ENCODE measurements at places on chromosomes 11 and 22.

DNA sequence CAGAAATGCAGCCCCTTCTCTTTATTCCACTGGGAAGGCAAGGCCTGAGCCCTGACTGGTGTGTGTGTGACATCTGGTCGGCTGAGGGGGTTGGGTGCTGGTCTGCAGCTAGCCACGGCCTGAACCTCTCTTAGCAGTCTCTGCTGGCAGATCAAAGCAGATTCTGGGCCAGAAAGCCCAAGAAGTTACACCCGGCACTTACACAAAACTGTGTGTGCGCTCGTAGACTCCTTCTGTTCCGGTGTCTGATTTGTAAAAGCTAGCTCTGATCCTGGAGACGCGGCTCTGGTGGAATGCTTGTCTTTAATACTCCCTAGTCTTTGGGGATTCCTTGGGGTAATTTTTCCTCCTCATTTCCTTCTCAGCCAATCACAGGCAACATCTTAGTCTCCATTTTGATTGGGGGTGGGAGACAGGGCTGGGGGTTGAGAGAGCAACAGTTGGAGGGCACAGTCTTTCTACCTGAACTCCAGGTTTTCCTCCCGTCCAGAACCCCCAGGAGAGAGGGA lies 5.5 kb downstream of the PKNOX2 start:
- DNase-seq: no peak

DNA sequence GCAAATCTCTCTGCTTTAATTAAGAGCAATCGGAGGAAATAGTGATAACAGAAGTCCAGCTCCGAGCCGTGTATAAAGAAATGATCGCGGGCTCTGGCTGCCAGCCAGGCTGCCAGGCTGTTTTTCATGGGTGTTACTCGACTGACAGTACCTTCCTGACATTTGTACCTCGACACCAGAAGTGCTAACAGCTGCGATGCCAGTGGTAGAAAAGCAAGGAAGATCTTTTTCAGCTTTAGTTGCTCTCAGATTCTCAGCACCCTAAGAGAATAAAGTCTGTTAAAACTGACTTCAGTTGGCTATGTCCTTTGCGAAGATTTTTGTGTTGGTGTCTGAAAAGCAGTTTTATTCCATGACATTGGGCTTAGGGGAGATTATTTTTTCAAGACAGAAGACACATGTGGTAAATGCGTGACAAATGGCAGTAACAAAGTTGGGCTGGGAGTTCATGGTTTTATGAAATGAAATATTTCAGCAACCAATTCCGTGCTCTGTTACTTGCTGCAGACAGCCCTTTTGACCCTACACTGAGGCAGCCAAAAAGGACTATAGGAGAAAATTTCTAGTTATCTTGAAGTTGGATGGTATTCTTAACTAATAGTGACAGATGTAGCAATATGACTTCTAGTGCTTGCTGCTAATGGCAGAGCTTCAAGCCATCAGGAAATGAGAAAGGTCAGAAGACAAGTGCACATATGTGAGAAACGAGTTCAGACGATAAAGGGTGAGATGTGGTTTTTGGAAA lies 296.2 kb downstream of the CNTN5 start:
- DNase-seq: no peak

DNA sequence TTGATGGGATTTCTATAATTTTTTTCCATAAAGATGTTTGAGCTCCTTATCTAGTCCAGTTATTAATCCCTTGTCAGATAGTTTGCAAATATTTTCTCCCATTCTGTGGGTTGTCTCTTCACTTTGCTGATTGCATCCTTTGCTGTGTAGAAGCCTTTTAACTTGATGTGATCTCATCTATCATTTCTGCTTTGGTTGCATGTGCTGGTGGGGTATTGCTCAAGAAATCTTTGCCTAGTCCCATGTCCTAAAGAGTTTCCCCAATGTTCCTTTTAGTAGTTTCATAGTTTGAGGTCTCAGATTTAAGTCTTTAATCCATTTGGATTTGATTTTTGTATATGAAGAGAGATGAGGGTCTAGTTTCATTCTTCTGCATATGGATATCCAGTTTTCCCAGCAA lies 1.7 kb upstream of the IL2RB start:
- DNase-seq: no peak

GRCh38 chr11:119094816-119095065 lies 6.9 kb downstream of the DPAGT1 start:
- DNase-seq: no peak

DNA sequence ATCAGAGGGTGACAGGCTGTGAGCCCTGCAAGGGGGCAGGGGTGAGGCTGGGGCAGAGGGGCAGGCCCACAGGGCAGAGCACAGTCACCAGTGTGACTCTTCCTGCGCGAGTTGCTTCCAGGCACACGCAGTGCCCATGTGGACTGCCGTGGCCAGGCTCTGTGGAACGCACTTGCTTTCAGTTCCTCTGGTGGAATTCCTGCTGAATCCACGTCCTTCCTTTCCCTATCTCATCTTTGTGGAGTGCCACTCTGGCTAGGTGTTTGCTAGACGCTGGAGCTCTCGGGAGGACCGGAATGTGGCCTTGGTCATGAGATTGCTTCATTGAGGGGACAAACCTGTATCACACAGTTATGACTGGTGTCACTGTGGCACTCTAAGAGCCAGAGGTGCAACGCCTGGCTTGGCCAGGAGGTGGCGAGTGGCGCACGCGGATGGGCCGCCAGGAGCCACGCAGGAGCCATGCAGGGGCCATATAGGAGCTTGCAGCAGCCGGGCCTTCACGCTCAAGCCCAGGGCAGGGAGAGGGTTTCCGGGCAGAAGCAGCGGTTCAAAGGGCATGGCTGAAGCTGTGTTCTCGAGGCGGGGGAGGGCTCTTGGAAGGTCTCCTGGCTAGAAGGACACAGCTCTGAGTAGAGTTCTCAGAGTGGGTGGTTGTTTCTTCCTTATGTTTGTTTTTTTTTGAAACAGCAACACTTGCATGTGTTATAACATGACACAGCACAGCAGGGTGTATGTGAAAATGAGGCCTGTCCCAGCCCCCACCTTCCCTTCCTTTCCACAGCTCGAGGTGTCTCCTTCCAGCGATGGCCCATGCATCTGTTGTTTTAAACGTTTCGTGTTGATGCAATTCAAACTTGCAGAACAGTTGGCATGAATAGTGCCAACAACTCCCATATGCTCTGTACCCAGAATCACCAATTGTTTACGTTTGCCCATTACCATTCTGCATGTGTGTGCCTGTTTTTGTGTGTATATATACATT lies 36.2 kb downstream of the TBC1D22A start:
- peak; percentile 67 for DNase-seq

GRCh38 chr11:101949680-101950220 lies 33.4 kb upstream of the ANGPTL5 start:
- DNase-seq: no peak

DNA sequence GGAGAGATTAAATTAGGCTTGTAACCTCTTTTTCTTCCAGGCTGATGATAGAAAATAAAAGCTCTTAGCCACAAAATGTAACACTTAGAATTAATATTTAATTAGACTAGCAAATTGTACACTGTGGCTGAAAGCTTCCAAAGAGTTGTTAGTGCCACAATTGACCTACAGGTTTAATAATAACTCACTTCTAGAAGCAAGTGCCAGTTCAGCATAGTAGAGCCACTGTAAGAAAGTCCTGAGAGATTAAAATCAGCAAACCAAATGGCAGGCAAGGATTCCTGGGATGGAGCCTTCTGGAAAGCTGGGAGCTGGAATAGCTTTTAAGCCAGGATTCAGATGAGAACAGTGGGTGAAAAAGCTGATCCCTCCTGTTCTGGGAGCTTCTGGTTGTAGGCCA lies 131.0 kb downstream of the ELP4 start:
- DNase-seq: no peak

- no peak for DNase-seq
Measured at GRCh38 chr11:111960916-111961315, 23.8 kb downstream of the DIXDC1 start.

- DNase-seq: no peak
Measured at GRCh38 chr11:72833811-72834493, 19.7 kb downstream of the ATG16L2 start.

GRCh38 chr22:43376765-43377547 lies 33.8 kb upstream of the SCUBE1 start:
- no peak for DNase-seq

GRCh38 chr11:843086-843734 lies 558 bp downstream of the TSPAN4 start:
- no peak for DNase-seq

Measured in activated CD4-positive, alpha-beta T cell treated with anti-CD3 and anti-CD28 coated beads for 24 hours (primary cell).